ENCODE measurements at places on chromosomes 11 and 22.

GRCh38 chr11:67113231-67113721 is 5.8 kb upstream of the KDM2A start:
- DNase-seq, result no peak

- DNase-seq, result no peak
These were observed 106.1 kb upstream of the PARVA start for GRCh38 chr11:12271241-12271640.

DNA sequence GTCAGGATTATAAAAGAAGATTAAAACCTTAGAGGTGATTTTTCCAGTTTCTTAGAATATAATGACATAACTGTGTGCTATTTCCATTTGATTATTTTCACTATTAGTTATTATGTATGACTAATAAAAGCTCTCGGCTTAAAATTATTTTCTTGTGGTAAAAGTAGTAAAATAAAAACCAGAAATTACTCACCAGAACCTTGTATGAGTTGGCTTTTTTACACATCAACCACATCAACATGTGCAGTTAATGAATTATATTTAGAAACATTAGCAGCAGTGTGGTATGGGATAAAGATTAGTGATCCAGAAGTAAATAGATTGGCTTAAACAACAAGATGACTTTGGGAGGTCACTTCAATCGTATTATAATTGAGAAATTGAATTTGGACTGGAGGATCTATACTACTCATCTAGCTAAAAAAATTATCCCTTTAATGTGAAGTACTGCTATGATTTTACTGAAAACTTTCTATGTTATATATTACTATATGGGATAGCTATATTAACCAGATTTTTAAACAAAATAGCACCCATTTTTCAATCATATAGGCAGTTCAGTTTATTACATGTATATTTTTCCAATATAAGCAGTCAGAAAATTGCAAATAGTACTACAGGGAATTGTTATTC is 2.8 kb upstream of the BCO2 start:
- DNase-seq, result no peak

DNA sequence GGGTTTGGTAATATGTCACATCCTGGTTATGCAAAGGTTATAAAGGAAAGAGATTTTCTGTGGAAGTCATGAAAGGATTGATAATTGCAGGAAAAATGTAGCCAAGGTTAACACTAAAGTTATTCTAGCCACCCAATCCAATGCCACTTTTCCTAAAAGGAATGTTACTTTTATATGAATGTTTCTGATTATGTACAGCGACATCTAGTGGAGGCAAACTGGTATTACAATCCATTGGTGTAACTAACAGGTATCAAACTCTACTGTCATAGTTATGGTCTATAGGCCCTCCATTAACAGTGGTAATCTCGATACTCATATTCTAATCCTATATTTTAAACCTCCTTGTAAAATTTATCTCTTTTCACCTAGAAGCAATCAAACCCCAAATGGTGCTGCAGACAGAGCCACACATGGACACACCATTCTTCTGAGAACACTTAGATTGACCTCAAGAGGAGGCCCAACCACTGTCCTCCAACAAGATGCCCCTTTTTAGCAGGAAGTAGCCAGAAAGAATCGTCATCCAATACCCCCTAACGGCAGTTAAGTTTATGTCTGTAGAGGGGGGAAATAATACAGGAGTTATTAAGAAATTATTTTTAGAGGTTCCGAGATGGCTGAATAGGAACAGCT is 74.9 kb upstream of the RAG2 start:
- DNase-seq, result peak; percentile 26

Data from putamen (tissue), 1 donor.